ENCODE measurements at places on chromosomes 4 and X.

- DNase-seq, result no peak
These were observed 13.8 kb downstream of the MOB1B start for GRCh38 chr4:70915874-70916559.

GRCh38 chr4:5852523-5853202 is 40.2 kb downstream of the CRMP1 start:
- DNase-seq, result no peak

DNA sequence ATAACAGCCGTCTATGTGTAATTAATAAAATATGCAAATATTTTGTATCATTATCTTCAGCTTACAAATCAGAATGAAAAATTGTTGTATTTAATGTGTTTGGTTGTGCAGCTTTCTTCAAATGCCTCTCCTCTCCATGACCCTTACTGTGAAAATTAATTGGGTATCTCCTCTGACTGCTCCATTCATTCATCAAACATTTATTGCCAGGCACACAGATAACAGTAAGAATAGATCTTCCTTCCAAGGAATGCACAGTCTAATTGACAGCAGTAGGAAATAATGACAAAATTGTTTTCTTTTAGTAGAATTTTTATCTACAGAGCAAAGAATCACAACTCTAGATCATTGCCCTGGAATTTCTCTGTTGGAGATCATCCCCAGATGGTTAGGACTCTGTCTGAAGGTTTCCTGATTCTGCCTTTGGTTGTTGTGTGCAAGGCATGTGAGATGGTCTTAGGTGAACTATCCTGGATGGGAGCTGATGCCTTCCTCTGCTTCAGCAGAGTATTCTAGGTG is 395.0 kb upstream of the FAT1 start:
- no peak for DNase-seq

GRCh38 chr4:52638717-52639116 is 20.4 kb downstream of the USP46 start:
- no peak for DNase-seq

- no peak for DNase-seq
These were observed 208.3 kb downstream of the GABRB1 start for GRCh38 chr4:47239649-47240048.

- no peak for DNase-seq
These were observed 12.5 kb downstream of the KLHL15 start for GRCh38 chrX:24014388-24015018.

- no peak for DNase-seq
These were observed 20.0 kb downstream of the OPHN1 start for GRCh38 chrX:68413254-68413653.

GRCh38 chr4:24675721-24676389 is 91.5 kb upstream of the DHX15 start:
- no peak for DNase-seq

DNA sequence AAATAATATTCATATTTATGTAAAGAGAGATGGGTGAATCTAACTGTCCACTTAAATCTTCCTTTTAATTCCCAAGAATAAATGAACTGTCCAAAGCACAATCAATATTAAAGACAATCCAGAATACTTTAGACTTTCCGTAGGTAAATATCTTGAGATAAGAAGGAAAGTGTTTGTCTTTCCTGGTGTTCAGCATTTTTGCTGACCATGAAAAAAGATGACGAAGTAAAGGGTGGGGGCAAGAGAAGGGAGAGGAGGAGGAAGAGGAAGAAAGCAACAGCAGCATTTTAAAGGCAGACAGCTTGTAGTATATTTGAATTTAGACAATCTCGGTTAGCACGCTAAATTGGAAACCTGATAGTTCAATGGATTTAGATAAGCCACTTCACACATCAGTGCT is 498.2 kb downstream of the KCNIP4 start:
- no peak for DNase-seq

DNA sequence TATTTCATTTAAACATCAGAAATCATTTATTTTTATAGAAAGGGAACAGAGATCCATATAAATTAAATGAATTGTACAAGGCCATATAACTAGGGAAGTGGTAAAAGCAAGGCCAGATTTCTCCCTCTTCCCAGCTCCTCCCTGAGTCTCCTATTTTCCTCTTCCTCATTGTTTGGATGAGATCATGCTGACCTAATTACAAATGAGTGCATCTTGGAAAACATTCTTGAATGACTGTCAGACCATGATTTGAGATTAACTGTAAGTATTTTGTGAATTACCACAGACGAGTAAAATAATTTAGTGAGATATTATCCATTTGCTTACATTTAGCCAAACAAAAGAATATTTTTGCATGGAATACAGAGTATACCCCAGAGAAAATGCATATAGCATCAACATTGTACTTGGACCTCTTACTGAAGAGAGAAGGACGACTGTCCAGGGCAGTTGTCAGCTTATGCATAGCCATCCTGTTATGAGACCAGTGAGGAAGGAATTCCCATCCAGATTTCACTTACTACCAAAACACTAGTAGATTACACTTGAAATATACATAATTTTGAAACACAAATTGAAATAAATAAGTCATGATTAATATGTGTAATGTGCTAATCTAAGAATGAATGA is 47.3 kb downstream of the SLAIN2 start:
- DNase-seq, result no peak

- no peak for DNase-seq
These were observed 168.9 kb upstream of the EDNRA start for GRCh38 chr4:147311956-147312355.

- DNase-seq, result no peak
These were observed 47.1 kb downstream of the PPP2R2C start for GRCh38 chr4:6425336-6425735.

DNA sequence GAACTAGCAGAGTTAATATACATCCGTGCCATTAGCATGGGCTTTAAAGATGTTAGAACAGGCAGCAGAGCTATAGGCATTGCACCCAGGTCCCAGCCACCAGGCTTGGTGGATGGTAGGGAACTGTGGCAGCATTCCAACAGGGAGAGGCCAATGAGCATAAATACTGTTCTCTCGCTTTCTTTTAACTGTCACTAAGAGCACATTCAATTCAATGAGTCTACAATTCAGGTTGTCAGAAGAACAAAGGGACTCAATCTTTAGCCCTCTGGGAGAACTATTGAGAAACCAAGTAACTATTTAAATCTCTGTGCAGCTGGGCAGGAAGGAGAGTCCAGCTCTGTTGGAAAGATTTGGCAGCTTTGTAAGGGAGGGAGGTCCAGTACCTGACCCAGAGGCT is 165.6 kb downstream of the CHIC1 start:
- DNase-seq, result no peak

GRCh38 chr4:186563761-186564160 is 8.4 kb upstream of the MTNR1A start:
- no peak for DNase-seq

GRCh38 chrX:118199997-118200396 is 83.4 kb upstream of the KLHL13 start:
- DNase-seq, result no peak

DNA sequence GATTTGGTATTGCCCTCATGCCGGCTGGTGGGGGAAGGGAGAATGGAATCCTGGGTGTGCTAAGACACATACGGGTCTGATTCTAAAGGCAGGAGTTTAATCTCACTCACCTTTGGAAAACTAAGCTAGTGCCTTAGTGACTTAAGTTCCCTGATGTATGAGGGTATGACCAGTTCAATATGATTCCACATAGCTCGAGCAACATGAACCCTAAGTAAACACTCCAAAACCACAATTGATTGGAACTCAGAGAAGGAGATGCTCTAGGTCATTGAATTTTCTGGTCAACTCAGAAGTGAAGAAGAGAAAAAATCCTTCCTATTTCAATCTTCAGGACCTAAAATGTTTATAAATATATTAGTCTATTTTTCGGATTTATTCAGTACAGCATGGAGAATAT is 420.1 kb upstream of the INTU start:
- DNase-seq, result no peak

- no peak for DNase-seq
These were observed 297.4 kb downstream of the ANKRD50 start for GRCh38 chr4:124415146-124415545.

GRCh38 chr4:105453550-105454205 is 20.2 kb downstream of the PPA2 start:
- no peak for DNase-seq

- no peak for DNase-seq
These were observed 101.4 kb downstream of the ADRA2C start for GRCh38 chr4:3867403-3868100.

DNA sequence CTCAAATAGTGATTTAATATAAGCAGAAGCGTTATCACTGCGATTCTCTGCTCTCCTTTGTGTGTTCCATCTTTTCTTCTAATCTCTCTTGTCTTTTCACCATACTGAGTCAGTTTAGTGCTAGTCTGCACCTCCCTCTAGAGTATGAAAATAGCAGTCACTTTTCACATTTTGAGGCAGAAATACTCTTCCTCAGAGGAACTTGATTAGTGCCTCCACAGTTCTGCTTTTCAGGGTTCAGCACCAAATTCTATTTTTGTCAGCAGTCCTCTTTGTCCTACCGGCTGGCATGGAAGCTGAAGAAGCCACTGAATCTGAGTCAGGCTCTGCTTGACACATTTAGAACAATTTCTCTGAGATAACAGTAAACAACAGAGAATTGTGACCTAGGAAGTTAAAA is 49.7 kb upstream of the ANKRD17 start:
- no peak for DNase-seq

GRCh38 chrX:78658845-78659744 is at the start of gene RTL3:
Gene RTL3 (minus strand): TSS chrX:78659328. CDS start chrX:78658420, 908 bp downstream.
- DNase-seq, result no peak

- DNase-seq, result no peak
These were observed 55.2 kb downstream of the ELF4 start for GRCh38 chrX:130055103-130055502.

- no peak for DNase-seq
These were observed 83.8 kb downstream of the MOSPD2 start for GRCh38 chrX:14956813-14957582.

DNA sequence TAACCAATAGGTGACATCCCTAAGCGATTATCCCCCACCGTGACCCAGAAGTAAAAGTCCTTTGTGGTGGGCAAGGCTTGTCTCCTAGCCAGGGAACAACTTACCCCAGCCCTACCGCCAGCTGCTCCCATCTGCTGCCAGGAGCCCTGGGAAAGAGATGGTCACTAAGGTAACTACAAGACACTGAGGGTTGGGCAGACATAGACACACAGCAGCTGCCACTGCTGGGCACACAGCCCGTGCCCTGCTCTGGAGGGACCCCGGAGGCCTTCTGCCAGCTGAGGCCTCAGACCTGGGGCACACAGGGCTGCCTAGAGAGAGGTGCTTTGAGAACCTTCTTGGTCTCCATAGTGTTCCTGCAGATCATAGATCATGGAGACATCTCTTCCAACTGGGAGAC is 53.0 kb upstream of the PROM1 start:
- DNase-seq, result no peak

- DNase-seq, result no peak
These were observed 242.0 kb downstream of the MAPK10 start for GRCh38 chr4:86117705-86118302.

DNA sequence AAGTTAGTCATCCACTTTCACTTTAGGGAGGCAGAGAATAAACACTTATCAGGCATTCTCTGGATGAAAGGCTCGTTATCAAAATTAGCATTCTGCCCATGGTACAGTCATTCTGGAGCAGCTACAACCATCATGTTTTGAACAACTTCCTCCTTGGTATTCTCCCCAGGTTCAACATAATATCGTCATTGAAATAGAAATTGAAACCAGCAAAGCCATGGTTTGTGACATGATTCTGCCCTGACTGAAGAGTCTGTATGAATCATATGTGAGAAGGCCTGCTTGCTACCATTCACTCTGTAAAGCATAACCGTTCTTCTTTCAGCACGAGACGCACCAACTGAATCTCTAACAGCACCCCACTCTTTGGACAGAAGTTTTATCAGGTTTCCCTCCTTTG is 127.5 kb upstream of the RADX start:
- no peak for DNase-seq

DNA sequence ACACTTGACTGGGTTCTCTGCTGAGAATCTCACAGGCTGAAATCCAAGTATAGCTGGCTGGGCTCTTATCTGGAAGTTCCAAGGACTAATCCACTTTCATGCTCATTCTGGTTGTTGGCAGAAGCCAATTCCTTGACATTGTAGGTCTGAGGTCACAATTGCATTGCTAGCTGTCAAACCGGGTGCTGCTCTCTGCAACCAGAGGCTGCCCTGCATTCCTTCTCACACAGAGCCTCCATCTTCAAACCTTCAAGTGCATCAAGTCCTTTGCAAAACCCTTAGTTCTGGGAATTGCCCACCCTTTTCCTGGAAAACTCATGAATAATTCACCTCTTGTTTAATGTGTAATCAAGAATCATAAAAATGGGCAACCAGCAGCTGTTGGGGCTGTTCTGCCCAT is 404.2 kb downstream of the KCNIP4 start:
- no peak for DNase-seq

DNA sequence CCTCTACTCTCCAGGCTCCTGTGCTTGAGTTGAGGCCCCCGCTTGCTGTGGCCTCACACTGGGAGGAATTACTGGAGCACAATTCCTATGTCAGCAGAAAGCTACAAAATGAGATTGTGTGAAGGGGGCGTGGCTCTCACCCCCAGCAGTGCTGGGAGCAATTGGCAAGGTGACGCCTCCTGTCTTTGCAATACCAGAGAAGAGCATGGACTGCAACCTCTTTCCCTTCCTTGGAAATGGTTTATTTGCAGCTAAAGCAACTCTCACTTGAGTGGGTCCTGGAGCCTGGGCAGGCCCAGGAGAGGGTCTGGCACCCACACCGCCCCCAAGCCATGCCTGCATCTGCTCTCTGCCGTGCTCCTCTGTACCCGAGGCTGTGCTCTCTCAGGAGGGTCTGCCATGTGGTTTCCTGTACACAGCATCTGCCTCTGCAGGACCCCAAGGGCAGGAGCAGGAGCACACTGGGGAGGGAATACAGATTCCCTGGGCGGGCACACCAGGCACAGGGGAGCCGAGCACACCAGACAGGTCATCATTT is 32.9 kb upstream of the HGFAC start:
- DNase-seq, result no peak

DNA sequence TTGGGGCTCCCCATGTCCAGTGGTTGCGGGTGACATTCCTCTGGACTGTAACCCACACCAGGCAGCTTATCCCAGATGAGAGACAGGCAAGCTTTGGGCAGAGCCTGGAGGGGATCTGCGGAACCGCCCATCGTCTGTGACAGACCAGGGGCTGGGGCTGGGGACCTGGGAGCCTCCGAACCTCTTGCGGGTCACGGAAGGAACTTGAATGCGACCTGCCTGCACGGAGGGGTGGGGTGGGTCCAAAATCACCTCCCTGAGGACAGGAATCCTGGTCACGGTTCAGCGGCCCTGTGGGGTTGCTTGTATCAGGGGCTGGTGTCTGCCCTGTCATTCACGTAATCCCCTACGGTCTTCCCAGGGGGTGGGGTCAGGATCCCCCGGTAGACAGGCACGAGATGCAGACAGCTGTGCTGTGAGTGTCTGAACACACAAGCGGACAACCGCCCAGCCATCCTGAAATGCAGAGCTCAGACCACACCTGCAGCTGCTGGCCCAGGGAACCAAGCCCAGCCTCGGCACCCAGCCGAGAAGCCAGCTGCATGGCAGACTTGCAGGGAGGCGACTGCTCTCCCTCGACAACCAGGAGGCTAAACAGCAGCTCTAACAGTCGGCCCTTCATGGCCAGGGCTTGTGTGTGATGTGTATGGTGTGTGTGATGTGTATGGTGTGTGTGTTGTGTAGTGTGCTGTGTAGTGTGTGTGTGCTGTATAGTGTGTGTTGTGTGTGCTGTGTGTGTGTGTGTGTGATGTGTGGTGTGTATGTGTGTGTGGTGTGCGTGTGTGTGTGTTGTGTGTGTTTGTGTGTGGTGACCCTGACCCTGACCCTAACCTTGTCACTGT is 105.9 kb upstream of the ADRA2C start:
- no peak for DNase-seq
